ENCODE measurements at places on chromosomes 6 and 20.
A peak's percentile ranks its signal among the peaks of the same experiment; 100 is the strongest.

DNA sequence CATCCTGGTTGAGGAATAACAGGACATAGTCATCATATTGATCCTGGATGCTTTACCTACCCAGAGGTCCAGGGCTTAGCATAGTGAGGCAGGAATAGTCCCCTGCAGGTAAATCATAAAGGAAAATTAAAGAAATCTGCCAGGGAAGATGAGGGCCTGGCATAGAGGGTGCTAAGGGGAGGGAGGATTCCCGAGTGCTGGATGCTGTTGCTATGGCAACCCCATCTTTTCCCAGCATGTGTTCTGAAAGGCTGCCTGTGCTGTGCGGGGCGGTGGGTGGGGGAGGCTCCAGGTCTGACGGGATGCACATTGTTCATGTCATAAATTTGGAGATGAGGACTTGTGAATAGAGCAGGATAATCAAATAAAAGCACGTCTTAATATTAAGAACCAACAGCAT is 212.6 kb upstream of the PCSK2 start:
- no peak for DNase-seq

- DNase-seq = no peak
Measured at GRCh38 chr6:159254186-159254585, 85.0 kb downstream of the FNDC1 start.

- DNase-seq = no peak
Measured at GRCh38 chr6:36126553-36127458, 3.5 kb upstream of the MAPK13 start.

DNA sequence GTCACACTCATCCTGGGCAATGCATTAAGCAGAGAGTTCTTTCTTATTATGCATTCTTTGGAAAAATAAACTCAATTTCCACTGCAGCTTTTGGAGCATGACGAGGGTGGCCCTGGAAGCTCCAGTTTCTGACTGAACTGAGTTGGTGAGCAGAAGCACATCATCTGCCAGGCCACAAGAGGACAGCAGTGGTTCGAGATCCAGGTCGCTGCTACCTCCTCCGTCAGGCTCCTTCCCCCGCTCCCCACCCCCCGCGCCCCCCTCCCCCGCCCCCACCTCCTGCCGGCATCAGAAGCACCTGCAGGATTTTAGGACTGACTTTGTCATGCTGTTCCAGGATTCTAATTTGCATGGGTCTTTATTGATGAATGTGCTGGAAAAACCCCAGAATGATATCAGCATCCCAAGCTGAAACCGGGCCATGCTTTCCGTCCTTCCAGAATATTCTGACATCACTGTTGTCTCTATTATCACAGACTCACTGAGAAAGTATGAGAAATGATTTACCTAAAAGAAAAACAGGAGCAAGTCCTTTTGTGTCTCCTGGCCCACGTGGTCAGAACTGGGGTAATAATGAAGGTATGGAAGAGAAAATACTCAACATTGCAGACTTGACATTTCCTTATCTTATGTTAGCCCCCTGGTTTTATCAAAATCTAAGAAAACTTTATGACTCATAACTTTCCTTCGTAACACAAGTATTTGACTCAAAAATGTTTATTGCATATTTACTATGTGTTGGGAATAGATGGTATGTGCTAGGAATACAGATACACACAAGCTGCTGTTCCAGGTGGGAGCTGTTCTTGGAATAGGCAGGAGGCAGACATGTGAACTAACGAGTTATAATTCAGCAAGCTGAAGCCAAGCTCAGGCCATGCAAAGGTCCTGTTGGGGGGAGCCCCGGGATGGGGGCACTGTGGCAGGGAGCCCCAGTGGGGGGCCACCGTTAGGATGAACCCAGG is 220.2 kb upstream of the EXOC2 start:
- no peak for DNase-seq

DNA sequence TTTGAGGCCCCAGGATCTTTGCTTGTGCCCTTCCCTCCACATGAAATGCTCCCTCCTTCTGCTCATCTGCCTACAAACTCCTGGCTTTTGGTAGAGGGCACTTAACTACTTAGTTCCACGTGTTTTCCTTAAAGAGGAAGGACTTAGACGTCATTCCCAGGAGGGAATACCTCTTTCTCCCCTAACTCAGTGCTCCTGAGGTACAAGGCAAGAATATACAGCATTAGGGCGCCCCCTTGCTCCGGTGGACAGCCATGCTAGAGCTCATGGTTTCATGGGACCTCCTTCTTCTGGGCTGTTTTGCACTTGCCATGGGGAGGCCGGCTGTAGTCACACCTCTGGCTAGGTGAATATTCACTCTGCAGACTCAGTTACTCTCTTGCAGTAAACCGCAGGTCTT is 93.8 kb upstream of the LY86 start:
- DNase-seq = peak; percentile 3

GRCh38 chr6:167058261-167058660 is 59.1 kb downstream of the CEP43 start:
- no peak for DNase-seq

DNA sequence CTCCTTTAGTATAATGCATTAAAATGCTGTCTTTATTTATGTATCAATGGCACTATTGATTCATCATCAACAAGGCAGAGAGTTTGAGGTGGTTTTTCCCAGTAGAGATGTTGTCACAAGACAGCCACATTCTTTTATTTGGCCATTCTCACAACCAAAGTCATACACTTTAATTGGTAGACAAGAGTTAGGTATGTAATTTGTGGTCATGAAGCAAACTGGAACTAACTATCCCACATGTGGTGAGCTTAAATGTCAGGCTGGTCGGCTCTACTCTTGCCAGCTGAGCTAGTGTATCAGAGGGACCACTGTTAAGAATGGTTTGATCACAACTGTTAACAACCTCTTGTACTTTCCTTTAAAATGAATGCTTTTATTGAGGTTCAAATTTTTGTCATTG is 714.6 kb downstream of the CD109 start:
- DNase-seq = no peak

DNA sequence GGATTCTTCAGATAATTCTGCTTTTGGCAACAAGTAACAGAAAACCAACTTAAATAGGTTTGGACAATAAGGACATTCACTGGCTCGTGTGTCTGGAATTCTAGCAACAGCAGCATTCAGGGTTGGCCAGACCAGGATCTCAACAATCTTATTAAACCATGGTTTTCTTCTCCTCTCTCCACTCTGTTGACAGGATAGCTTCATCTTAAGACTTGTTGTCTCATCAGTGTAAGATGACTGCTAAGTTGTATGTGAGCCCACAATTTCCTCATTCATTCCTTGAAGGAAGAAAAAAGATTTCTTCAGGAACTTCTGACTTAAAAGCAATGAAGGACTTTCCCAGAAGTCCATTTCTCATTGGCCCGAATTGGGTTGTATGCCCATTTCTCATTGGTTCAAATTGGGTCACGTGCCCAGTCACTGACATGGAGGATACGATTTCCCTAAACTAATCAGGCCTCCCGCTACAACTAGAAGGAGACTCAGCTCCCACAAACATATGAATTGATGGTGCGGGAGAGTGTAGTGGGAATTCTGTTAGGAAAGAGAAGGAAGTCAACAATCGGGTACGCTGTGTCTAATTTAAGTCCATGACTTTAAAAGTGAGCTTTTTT is 83.7 kb downstream of the SLC22A3 start:
- no peak for DNase-seq

DNA sequence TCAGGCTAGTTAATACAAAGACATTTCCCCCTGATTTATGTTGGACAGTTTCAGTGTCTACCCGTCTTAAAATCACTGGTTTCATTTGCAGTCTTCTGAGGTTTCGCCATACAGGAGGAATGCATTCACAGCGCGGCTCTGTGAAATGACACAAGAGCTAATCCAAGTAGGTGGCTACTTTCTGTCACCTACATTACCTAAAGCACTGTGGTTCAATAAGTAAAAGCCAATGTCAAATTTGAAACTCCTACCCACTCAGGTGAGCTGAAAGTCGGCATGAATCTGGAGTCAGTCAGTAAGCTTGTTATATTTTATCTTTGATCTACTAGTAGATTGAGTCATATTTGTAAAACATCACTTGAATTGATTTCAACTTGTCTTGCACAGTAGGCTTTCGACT is 370.8 kb downstream of the LAMA2 start:
- DNase-seq = no peak

GRCh38 chr20:63186084-63186483 is 29.8 kb downstream of the YTHDF1 start:
- DNase-seq = no peak

DNA sequence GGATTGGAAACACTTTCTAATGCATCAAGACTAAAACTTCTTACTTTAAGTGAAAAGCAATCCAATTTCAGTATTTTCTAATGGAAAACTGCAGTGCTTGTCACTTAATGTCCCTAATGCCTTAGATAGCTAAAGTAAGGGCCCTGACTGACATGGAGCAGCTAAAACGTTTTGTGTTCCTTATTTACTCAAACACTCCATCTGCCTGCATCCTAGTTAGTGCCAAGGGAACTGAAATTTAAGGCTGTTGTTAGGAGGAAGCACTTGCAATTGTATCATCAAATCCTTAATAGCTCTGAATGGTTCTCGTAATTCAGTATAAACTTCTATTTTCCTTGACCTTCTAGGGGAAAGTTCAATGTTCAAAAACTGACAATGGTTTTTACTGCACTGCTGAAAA is 127.4 kb downstream of the GJA10 start:
- no peak for DNase-seq

DNA sequence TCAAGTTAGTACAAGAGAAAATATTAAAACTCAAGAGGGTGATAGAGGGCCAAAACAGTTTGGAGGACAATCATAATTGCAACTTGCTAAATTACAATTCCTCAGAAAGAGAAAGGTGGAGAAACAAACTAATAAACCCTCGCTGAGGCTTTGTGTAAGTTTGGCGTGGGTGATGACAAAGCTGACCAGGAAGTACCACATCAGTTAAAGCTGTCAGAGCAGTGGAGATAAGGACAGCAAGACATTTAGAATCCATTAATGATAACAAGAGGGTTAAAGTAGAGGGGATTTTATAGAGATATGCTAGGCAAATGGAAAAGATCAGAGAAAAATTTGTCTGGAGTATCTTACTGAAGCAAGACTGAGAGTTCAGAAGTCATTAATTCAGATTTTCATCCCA is 334.4 kb downstream of the TFAP2B start:
- no peak for DNase-seq

DNA sequence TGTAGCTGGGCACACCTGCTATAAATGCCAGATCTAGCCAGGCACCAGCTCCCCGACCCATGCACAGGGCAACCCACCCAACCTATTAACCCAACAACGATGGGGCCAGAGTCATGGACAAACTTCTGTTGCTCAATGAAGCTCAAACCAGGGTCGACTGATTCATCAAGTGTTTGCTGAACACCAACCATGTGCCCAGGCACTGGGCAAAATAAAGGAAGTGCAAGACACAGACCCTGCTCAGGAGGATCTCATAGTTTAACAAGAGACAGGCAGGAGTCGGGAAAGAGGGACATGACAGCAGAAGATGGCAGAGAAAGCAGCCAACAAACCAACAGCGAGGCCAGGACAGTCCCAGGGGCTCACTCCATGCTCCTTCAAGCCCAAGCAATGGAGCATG is 18.8 kb downstream of the KCNK5 start:
- DNase-seq = no peak

- DNase-seq = no peak
Measured at GRCh38 chr6:158666628-158667359, 16.9 kb downstream of the SYTL3 start.

GRCh38 chr20:60937585-60937984 is 314.5 kb upstream of the CDH4 start:
- no peak for DNase-seq

DNA sequence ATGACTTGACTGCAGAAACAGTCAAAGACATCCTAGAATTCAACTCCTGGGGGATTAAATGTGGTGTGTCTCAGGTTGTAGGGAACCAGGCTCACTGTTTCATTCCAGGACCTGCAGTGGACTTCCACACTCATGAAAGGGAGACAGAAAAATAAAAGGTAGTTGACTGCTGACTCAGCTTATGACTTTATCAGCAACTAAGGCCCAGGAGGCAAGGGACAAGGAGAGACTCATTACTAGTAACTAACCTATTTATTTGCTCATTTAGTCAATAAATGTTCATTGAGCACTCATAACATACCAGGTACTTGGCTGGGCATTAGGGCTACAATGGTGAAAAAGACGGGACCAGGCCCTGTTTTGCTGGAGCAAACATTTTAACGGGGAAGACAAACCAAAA is 2.9 kb downstream of the ZSCAN31 start:
- DNase-seq = no peak

DNA sequence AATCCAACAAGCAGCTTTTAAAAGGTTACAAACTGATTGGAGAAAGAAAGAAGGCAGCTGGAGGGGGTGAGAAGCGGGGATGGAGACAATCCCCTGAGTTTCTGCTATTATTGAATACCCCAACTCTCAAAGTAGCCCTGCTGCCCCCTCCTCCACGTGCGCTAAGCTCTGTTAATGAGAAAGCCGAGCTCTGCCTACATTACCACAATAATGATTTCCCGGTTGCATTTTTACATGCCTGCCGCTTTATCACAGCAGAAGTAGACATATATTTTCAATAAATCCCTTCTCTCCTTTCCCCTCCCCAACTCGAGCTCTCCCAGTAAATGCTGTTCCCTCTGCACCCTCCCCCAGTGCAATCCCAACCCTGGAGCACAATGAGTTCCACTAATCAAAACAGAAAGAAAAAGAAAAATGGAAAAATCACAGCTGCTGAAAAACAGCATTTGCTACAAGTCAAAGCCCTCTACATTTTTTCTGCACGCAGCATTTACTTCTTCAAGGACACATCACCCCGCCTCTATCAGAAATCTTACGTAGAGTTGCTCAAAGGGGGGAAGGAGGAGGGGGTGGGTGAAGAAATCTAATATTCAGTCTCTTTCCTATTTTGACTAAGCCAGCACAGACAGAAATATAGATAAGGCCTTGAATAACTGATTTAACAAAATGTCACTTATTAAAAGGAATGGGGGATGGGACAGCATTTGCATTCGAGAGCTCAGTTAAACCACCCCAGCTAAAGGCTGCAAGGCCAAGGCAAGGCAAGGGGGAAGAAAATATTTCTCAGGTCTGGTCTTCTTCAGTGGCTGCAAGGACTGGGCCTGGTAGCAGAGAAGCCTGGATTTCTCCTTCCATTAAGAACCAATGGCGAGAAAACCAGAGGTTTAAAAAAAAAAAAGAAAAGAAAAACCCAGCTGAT is 10.7 kb downstream of the TRERF1 start:
- no peak for DNase-seq

All from epithelial cell of prostate (primary cell).